ENCODE measurements at places on chromosomes 2 and 18.

GRCh38 chr2:207265332-207265731 is 99.6 kb upstream of the KLF7 start:
- no peak for DNase-seq

- no peak for DNase-seq
These were observed 43.3 kb downstream of the NBAS start for GRCh38 chr2:15517793-15518192.

DNA sequence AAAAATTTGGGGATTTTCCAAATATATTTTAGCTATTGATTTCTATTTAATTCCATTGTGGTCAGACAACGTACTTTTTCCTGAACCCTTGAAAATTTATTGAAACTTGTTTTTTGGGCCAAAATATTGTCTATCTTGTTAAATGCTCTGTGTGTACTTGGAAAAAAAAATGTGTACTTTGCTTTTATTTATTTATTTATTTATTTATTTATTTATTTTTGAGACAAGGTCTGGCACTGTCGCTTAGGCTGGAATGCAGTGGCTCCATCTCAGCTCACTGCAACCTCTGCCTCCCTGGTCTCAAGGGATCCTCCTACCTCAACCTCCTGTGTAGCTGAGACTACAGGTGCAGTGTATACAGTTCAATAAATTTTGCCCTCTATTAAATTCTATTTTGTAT is 94.6 kb downstream of the TGIF1 start:
- no peak for DNase-seq

- no peak for DNase-seq
These were observed 124.5 kb downstream of the PMAIP1 start for GRCh38 chr18:60024345-60024744.

DNA sequence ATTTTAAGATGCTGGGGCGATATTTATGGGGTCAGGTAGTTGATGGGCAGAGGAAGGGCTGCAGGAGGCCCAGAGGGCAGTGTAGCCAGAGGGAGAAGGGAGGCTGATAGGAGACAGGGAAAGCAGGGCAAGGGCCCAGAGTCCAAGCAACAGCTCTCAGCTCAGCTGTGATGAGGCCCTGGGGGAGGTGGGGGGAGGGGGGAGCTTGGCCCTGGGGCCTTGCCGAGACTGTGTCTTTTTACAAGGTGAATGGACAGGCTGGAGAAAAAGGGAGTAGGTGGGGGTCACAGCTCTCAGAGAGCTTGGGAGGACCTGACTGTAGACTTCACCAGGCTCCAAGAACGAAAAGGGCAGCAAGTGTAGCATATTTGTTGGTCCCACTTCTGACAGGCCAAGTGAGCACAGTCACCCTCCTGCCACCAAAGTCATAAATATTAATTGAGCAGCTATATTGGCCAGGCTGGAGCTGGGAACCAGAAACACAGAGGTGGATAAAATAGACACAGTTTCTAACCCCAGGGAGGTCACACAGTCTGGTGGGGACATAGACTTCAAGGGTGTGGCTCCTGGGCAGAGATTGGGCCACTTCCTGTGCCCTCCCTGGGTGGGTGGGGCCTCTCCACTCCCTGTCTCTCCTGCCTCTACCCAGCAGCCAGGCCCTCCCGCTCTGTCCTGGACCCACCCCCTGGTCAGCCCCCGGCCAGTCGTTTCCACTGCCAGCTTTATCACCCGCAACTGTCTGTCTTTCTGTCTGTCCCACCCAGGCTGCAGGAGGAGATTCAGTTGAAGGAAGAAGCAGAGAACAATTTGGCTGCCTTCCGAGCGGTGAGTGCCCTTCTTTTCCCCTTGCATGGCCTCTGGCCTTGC is 1.4 kb downstream of the DES start:
- DNase-seq = no peak

DNA sequence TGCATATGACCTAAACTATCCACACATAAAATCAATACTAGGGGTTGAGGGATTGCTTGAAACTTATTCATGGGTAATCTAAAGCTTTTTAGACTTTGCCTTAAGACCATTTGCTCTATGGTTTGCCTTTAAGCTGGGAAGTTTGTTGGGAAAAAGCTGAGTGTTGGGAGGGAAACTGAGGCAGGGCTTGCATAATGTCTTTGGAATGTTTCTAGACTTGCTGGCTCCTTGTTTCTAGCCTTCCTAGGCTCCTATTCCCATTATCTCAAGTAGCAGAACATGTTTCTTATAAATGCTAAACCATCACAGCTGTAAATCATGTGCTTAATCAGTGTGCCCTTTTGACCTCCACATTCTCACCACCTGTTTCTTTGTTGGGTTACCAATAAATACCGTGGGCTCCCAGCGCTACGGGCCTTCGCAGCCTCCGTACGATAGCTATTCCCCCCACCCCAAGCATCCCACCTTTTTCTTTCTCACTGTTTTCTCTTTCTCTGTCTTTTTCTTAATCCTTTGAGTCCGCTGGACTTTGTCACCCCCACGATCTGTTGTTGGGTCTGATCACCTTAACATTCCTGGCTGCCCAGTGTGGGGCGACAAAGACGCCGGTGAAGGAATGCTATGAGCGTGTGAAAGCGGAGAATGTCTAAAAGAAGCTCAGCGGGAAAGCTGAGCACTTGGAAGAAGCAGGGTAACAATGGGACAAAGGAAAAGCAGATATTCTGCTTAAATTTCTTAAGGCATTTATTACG is 49.4 kb upstream of the CWC22 start:
- no peak for DNase-seq

GRCh38 chr18:64714086-64714485 is 565.2 kb upstream of the LINC00305 start:
- no peak for DNase-seq

GRCh38 chr2:85257359-85257969 is 70.3 kb downstream of the TGOLN2 start:
- DNase-seq = no peak

DNA sequence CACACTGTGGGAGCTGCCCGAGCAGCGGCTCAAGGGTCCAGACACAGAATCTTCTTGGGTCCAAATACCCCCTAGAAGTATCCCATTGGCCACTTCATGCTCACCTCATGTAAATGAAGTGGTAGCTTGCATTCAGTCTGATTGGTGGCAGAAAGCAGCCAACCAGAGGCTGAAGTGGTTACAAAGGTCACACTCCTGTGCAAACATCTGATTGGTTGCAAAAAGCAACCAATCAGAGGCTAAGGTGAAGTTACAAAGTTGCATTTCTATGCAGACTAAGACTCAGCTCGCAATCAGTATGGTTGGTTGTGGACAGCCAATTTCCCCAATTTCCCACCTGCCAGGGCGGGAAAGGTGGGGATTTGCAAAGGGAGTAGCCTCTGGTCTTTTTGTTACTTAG is 94.3 kb downstream of the DGKD start:
- DNase-seq = no peak

DNA sequence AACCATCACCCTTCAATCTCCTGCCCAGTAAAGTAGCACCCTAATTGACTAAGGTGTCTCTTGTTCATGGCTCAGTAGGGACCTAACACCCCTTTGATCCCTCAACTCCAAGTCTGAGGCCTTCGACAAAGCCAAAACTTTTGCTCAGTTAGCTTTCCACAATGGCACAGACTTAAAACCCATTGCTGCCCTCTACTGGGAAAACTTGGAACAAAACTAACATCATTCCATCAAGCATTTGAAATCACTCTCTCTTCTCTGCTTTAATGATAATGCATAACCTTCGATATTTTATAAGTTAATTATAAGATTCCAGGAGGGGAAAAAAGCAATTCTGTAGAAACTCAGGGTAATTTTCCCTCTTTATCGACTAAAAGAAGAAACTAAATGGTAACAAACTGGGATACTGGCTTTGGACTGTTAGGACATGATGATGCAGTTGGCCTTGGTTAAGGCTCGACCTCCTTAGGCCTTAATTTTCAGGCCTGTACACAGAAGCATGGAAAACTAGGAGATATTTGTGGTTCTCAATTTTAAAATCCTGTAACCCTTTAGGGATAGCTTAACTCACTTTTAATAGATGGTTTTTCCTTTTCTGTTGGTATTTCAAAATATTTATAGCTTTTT is 127.8 kb downstream of the STK39 start:
- DNase-seq = no peak

DNA sequence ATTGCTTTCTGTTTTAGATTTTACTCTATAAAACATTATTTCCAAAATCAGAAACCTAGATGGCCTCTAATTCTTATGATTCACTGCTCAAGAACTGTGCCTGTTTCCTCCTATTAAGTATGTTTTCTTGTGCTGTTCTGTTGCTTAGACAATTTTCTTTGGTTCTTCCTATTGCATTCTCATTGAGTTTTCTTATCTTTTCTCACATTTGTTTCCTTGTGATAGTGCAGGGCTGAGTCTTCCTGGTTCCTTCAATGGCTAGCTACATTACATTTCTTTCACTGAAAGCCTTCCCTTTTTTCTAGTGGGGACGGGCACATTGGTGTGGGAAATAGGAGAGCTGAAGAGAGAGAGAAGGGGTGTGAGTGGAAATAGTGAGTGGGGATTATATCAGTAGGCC is 183.4 kb downstream of the CALCRL start:
- DNase-seq = no peak

- DNase-seq = no peak
These were observed 207.8 kb downstream of the CYP26B1 start for GRCh38 chr2:71939588-71940535.

DNA sequence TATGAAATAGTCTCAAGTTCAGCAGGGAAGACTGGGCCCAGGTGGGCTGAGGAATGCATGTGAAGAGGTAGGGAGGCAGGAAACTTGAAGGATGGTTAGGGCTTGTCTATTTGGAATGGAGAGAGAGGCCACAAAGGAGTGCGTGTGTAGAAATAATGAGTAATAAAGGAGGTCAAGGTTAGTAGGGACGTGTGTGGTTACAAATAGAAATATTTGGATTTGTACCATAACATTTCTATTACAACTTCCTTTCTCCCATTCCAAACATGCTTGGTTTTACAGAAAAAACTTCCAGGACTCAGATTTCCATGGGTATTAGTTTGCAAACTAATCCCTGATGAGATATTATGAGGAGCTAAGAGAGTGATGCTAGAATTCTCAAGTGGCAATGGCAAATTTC is 280.6 kb downstream of the NCKAP5 start:
- no peak for DNase-seq

DNA sequence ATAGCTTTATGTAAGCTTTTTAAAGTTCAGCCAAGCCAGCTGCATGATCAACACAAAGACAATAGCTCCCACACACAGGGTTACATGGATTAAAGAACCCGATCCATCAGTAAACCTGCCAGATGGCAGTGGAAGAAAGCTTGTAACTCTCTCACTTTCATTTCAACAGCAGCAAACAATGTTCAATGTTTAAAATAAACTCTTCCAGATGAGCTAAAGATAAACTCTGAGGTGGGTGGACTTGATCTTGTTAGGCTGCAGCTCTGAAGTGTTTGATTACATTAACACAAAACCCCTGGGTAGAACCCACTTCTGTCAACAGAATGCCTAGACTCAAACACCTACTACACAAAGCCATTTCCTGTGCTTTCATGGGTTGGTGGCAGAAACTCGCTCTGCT is 13.9 kb downstream of the RDH14 start:
- no peak for DNase-seq

DNA sequence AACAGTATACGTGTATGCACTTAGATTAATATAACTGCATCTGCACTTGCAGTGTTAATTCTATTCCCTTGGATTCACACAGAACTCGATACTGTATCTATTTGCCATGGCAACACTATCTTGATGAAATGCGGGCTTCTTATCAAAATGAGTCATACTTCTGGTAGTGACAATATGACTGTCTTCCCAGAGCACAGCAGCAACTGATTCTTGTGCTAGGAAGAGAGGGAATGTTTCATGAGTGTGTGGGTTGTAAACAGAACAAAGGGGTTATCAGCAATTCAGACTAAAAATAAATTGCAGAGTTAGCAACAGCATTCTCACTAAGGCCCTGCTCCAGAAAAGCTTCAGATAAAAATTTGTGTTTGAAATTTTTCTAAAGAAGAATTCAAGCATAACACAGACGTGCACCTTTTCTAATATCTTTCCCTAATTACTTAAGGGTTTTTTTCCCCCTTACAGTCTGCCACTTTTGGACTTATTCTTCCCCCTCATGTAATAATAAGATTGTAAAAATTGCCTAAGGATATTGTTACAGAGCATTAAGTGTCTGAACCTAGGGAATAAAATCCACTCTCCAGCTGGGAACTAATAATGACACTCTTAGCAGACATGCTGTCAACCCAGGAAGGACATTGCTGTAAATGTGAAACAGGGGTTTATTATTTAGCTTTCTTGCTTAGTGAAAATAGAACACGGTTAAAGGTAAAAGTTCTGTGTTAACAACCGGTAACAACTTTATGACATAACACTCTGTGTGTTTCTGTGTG is 99.9 kb upstream of the SLC38A11 start:
- no peak for DNase-seq

- DNase-seq = no peak
These were observed 106.1 kb downstream of the ICA1L start for GRCh38 chr2:202765436-202765835.

DNA sequence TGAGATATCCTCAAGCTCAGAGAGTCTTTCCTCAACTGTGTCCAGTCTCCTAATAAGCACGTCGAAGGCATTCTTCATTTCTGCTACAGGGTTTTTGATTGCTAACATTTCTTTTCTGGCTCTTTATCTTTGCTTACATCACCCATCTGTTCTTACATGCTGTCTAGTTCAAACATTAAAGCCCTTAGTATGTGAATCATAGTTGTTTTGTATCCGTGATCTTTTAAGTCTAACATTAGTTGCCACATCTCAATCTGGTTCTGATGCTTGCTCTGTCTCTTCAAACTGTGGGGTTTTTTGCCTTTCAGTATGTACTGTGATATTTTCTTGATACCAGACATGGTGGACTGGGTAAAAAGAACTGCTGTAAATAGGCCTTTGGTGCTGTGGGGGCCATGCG is 235.2 kb downstream of the SH3RF3 start:
- DNase-seq = no peak

DNA sequence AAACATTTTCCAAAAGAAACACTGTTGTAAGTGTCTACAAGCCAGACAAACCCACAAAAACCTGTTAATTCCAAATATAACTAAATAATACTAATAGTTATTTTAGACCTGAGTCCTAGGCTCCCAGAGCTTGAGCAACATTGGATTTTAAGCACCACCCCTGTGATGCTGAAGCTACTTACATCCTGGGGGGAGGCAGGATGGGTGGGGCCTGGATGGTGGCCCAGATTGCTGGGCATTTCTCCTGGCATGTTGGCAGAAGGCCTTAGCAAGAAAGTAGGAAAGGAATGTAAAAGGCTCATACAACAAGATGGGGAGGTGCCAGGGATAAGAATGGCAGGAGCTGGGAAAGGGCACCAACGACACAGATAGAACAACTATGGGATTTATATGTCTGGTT is 50.7 kb upstream of the OTX1 start:
- no peak for DNase-seq

- DNase-seq = peak; percentile 61
These were observed 3.6 kb upstream of the ARL4C start for GRCh38 chr2:234500394-234501006.

- no peak for DNase-seq
These were observed 6.9 kb downstream of the ACYP2 start for GRCh38 chr2:54122171-54122935.

DNA sequence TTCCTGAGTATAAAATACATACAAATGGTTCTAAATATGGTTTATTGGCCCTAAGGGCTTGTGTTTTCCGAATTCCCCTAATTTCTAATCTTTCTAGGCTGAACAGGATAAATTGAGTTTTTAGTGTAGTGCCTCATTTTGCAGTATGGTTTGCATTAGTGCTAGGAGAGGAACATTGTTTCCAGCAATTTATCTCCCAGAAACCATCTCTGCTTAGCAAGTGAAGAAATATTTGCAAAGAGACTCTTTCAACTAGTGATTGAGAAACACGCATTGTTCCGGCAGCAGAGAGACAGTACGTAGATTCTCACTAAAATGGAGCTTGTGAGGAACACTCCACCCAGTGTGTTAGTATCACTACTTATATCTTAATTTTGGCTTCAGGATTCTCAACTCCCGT is 177.8 kb upstream of the EPAS1 start:
- DNase-seq = no peak
